ENCODE measurements at places on chromosomes 5 and 9.

- DNase-seq: no peak
These were observed 42.7 kb downstream of the UGCG start for GRCh38 chr9:111939322-111939721.

GRCh38 chr5:27062451-27062850, 24.1 kb upstream of the CDH9 start:
- DNase-seq: no peak

- no peak for DNase-seq
These were observed 29.0 kb upstream of the MYORG start for GRCh38 chr9:34405719-34406118.

DNA sequence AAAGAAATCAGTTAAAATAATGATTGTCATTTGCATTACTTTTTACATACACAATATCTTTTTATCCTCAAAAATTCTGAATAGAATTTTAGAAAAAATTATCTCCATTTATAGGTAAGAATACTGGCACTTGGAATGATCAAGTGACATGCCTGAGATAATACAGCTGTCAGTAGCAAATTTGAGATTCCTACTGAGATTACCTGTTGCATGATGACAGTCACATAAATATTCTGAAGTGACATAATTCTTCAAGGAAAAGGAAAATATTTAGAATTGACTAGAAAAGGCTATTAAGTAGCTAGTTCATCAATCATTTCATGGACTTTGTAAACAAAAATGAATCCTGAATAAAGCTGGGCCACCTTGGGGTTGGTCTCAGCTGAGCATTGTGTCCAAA, 15.2 kb upstream of the ENC1 start:
- no peak for DNase-seq

DNA sequence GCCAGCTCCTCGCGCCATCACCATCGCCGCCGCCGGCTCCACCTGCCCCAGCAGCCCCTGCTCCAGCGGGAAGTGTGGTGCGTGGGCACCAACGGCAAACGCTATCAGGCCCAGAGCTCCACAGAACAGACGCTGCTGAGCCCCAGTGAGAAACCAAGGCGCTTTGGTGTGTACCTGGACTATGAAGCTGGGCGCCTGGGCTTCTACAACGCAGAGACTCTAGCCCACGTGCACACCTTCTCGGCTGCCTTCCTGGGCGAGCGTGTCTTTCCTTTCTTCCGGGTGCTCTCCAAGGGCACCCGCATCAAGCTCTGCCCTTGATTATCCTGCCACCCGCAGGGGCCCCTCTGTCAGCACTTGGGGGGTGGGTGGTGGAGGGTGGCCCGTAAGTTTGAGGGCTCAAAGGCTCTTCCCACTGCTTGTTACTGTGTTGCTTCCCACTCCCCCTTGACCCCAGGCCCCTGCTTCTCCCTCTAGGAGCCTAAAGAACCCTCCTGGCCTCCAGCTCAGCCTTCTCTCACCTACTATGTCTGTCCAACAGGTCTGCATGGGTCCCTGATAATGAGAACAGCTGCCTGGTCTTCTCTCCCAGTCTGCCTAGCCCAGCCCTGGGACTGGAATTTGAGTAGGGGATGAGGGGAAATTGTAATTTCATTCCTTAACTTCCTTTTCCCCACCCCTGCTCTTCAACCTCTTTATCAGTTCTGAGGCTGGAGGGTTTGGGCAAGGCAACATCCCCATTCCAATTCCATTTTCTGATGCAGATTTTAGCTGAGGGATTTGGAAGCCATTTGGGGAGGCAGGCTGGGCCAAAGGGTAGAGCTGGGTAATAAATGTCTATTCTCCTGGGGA, 9.0 kb downstream of the RACK1 start:
- no peak for DNase-seq

Data from stimulated activated CD8-positive, alpha-beta memory T cell treated with anti-CD3 and anti-CD28 coated beads, Interleukin-4, amount 100 ng/mL, for 4 hours (primary cell).